ENCODE measurements at places on chromosomes 6 and 20. TPM values are rescaled to one million over a fixed set of nuclear protein-coding genes. Genes with fewer than 3 reads are reported as not detected.

Gene GSTA2
- not detected for polyA plus RNA-seq

Gene ANGPT4
- 0.04 TPM for polyA plus RNA-seq

Gene RPS6KA2
- polyA plus RNA-seq = 22.5 TPM

Gene CST5
- not detected for polyA plus RNA-seq

Gene FERMT1
- polyA plus RNA-seq = 0.18 TPM

Gene DPPA5
- not detected for polyA plus RNA-seq

Gene TCP1
- polyA plus RNA-seq = 210 TPM

Gene EBF4
- polyA plus RNA-seq = 9.0 TPM

Gene TSHZ2
- 9.0 TPM for polyA plus RNA-seq

Gene TNFRSF6B
- polyA plus RNA-seq = 1.6 TPM

Gene LRFN2
- 0.11 TPM for polyA plus RNA-seq

Gene BEND3
- 3.1 TPM for polyA plus RNA-seq

Gene LCA5
- polyA plus RNA-seq = 3.8 TPM

Gene SOBP
- polyA plus RNA-seq = 16.5 TPM

DNA sequence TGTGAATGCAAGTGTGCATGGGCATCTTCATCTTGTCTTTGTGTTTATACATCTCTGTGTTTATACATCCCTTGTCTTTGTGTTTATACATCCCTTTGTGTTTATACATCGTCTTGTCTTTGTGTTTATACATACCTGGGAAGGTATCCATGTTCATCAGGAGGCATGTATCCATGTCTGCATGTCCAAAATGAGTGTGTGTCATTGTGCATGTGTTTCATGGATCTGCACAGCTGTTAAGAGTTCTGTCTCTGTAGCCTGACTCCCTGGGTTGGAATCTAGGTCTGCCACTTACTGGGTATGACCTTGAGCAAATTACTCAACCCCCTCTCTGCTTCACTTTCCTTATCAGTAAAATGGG is 50.1 kb upstream of the SIRPA start:
- no peak for DNase-seq

GRCh38 chr6:66961191-66961590 is 1254.2 kb upstream of the EYS start:
- no peak for DNase-seq

DNA sequence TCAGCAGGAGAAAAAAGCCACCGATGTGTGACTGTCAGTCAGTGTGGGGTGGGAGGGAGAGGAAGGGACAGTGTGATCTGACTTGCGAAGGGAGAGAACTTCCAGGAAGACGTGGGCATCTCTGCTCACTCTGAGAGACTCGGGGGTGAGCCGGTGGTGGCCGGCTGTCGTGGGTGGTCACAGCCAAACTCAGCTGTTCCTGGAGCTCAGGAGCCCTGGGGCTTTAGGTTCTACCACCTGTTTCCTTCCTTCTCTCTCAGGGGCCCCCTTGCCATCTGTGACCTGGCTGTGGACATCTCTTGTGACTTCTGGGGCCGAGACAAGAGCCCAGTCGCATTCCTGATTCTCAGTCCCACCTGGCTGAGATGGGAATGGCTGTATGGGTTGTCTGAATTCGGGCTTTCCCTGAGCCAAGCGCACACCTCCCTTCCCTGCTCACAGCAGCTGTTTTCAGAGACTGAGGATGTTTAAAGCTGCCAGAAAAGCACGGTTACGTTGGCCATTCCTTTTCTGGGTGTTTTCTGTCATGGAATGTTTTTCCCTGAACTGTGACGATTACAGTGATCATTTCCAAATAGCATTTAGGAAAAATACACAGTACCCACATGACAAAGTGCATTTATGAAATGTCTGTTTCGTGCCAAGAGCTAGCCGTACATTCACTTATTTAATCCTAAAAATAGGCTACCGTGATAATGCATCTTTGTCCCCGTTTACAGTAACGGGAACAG is 36.5 kb downstream of the SYNJ2 start:
- no peak for DNase-seq

DNA sequence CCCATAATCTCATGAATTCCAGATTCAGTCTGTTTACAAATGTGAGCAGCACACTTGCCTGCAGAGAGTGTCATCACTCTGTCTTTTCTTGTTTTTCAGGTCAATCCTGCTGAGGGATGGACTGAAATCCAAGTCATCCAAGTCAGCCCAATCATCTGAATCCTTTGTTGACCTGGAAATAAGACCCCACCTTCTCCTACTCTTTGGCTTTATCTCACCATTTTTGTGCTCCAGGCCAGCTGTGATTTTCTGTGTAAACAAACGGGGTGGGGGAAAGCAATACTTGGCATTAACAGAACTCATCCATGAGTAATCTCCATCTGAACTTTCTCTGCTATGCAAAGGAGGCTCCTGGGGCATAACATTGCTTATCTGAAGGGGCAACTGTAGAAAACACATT is 16.9 kb upstream of the GSTA4 start:
- DNase-seq = no peak

- no peak for DNase-seq
Measured at GRCh38 chr6:158703111-158703836, 53.4 kb downstream of the SYTL3 start.

DNA sequence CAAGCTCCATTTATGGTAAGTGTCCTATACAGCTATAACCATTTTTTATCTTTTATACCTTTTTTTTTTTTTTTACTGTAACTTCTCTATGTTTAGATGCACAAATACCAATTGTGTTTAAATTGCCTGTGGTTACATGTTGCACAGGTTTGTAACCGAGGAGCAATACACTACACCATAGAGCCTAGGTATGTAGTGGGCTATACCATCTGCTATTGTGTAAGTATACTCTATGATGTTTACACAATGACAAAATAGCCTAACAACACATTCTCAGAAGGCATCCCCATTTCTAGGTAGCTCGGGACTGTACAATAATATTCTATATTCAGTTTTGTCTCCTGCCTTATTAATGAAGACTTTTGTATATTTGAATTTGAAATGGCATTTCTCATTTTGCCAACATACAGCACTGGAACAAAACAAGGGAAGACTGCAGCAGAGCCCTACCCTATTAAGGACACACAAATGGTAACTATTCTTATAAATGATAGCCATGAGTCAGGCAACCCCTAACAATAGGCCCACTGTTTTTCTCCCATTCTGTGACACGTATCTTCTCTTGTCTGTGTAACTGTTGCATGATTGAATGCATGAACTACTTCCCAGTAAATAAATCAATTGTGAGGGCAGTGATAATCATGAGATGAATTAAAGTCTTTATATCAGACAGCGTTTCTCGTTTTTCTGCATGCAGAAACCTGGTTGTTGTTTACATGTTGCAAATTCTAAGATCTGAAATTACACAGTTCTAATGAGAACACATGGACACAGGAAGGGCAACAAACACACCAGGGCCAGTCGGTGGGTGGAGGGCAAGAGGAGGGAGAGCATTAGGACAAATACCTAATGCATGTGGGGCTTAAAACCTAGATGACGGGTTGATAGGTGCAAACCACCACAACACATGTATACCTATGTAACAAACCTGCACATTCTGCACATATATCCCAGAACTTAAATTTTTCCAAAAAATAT is 173.9 kb downstream of the EPM2A start:
- no peak for DNase-seq

GRCh38 chr6:72976484-72976883 is 248.8 kb downstream of the KHDC1L start:
- no peak for DNase-seq

- DNase-seq = no peak
Measured at GRCh38 chr6:46862381-46862780, 59.4 kb downstream of the ADGRF5 start.

GRCh38 chr6:16279243-16279642 is 40.9 kb downstream of the GMPR start:
- DNase-seq = no peak

GRCh38 chr20:63740070-63740626 is 572 bp downstream of the SLC2A4RG start:
- no peak for DNase-seq

GRCh38 chr6:33250731-33251130 is 20.9 kb downstream of the VPS52 start:
- no peak for DNase-seq

- DNase-seq = no peak
Measured at GRCh38 chr6:75409286-75409685, 84.3 kb downstream of the FILIP1 start.

GRCh38 chr6:113208726-113209125 is 648.4 kb upstream of the MARCKS start:
- DNase-seq = no peak

GRCh38 chr6:150865043-150865405 is 478 bp upstream of the MTHFD1L start:
- DNase-seq = no peak

GRCh38 chr6:143026696-143027449 is 33.8 kb upstream of the AIG1 start:
- no peak for DNase-seq

DNA sequence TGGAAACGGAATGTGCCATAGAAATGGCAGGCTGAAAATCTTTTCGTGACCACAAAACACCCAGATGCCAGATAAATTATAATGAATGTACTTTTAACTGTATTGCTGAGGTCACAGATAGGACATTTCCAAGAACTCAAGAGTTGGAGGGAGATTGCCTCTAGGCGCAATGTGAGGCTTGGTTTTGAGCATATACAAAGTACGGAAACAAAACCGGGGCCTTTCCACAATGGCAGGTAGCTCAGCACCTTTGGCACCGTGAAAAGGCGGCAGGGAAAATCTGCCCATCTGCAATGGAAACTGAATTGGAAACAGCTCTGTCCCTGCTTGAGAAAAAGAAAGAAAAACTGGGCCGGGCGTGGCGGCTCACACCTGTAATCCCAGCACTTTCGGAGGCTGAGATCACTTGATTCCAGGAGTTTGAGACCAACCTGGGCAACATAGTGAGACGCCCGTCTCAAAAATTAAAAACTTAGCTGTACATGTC is 10.5 kb upstream of the C20orf144 start:
- no peak for DNase-seq

Data from forelimb muscle (tissue), 1 donor.